ENCODE measurements at places on chromosomes 1 and 21.

- DNase-seq = peak; percentile 54
Observed at GRCh38 chr1:215835951-215836350, 268.8 kb downstream of the KCTD3 start.

DNA sequence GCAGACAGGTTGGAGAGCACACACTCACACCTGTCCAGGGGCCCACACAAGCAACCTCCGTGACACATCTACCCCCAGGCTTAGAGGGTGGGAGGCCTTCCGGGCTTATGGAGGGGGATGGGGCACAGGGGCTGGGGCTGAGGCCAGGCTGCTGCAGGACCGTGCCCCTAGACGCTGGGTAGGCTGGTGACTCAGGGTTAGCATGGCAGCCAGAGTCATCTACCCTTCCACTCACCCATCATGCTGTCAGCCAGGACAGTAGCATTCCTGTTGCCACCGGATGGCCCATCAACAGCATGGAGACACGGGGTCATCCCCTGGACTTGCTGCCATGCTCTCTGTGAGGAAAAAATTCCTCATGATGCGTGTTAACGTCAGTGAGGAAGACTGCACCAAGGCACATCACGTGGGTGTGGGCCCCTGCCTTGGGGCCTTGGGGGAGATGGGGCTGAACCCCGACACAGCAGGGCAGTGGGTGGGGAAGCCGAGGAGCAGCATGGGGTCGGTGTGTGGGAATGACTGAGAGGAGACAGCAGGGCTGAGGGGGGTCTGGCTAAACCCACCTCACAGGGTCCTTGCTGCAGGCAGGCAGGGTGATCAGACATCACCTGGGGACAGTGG is 52.8 kb downstream of the WNT9A start:
- no peak for DNase-seq

DNA sequence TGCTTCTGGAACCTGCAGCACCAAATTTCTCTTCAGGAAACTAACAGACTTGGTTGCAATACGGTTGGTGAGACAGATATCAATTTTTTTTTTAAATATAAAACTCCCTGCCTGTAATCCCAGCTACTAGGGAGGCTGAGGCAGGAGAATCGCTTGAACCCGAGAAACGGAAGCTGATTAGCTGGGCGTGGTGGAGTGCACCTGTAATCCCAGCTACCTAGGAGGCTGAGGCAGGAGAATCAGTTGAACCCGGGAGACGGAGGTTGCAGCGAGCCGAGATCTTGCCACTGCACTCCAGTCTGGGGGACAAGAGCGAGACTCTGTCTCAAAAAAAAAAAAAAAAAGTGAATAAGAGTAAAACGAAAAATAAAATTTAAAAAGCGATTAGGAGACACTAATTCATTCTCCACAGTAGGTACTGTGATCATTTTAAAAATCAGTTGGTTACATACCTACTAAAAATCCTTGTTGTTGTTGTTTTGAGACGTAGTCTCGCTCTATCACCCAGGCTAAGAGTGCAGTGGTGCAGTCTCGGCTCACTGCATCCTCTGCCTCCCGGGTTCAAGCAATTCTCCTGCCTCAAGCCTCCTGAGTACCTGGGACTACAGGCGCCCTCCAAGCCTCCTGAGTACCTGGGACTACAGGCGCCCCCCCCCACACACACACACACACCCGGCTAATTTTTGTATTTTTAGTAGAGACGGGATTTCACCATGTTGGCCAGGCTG is 796 bp upstream of the RBM8A start:
- DNase-seq = no peak

DNA sequence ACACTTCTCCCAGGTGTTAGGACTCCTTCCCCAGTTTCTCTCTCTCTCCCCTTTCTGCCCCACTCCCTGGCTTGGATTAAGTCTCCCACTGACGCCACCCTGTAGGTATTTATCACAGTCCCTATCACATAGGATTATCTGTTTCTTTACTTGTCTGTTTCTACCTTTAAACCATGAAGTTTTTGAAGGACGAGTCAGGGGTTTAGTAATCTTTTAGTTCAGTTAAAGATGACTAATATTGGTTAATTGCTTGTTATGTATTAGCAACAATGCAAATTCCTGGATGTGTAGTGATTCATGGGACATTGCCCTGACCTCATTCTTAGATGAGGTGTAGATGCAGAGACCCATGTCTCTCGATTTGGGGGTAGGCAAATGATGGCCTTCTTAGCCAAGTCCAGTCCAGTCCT is 6.4 kb downstream of the LAMC1 start:
- DNase-seq = peak; percentile 34

- DNase-seq = no peak
Observed at GRCh38 chr1:2443277-2444137, 31.1 kb upstream of the PEX10 start.

- no peak for DNase-seq
Observed at GRCh38 chr1:60279798-60280197, 206.2 kb upstream of the C1orf87 start.

DNA sequence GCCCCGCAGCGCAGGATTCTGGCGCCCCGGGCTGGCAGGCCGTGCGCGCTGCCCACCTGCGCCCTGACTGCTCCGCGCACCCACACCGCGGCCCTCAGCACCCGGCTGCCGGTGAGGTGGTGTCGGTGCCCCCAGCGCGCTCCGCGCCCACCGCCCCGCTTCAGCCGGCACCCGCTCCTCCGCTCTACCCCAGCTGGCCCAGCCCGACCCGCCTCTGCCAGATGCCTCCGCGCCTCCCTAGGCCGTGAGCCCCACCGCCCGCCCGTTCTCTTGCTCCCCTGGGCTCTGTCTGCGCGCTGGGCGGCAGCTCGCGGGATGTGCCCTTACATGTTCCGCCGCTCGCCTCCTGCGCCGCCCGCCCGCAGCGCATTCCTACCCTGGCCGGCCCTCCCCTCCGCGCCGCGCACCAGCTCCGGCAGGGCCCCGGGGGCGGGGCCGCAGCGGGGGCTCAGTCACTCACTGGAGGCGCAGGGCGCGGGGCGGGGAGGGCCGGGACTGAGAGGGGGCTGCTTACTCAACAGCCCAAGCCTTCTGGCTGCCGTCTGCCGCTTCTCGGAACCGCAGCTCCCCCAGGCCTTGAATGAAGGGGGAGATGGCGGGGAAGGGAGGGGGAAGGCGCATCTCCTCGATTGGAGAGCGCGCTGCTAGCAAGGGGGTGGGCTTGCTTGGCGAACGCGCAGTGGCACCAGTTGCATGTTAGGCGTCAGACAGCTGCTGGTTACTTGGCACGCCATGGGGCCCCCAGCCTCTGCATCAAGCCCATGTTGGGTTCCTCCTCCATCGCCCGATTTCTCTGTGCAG is at the start of gene PHLDA3:
Gene PHLDA3, minus strand, starts transcription at position 345 of the 801 bp plus-strand sequence. CDS start 402 bp downstream, outside the sequence.
- DNase-seq = peak; percentile 91

DNA sequence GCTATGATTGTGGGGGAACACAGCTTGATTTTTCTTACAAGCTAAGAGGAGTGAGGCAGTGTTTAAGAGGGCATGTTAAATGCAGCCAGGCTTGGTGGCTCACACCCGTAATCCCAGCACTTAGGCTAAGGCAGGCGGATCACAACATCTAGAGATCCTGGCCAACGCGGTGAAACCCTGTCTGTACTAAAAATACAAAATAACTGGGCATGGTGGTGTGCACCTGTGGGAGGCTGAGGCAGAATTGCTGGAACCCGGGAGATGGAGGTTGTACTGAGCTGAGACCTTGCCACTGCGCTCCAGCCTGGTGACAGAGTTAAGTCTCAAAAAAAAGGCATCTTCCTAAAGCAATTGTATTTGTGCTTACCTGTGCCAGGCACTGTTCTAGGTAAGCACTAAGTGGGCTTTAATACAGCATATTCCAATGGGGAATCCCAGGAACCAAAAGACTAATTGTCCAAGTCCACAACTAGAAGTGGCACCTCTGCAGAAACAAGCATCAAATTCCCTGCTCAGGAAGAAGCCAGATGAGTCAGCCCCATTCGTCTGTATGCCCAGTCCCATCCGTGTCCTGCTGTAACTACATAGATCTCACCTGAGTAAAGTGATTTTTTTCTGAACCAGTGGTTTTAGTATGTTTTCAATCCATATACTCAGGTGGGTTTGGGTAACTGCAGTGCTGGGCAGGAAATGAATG is 4.6 kb downstream of the RCC1 start:
- DNase-seq = no peak

GRCh38 chr1:20867847-20868246 is 80.7 kb upstream of the HP1BP3 start:
- peak; percentile 36 for DNase-seq

DNA sequence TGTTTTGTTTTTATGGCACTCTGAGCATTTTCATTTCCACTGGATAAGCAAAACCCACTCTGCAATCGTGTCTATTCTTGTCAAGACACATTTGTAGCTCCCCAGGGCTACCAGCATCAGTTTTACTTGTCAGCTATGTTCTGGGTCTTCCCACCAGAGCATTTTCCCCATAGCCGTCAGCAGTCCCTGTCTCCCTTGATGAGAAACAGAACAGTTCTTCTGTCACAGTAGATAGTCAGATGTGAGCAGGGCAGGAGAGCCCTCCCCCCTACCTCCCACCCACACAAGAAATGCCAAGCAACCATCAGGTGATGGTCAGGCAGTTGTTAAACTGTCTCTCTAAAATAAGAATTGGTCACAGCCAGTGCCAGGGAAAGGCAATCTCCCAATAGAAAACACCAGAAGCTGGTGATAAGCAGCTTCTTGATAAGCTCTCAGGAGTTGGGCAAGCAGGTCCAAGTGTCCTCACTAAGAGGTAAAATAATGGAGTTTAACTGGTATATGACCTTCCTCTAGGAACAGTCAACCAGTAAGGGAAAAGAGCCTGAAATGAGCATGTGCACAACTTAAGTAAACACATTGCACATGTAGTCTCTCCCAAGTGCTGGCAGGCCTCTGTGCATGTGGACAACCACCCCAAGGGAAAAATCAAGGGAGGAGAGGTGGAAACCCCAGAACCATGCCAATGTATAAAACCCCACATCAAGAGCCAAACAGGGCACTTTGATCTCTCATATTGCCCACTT is 208.2 kb downstream of the S1PR1 start:
- no peak for DNase-seq

DNA sequence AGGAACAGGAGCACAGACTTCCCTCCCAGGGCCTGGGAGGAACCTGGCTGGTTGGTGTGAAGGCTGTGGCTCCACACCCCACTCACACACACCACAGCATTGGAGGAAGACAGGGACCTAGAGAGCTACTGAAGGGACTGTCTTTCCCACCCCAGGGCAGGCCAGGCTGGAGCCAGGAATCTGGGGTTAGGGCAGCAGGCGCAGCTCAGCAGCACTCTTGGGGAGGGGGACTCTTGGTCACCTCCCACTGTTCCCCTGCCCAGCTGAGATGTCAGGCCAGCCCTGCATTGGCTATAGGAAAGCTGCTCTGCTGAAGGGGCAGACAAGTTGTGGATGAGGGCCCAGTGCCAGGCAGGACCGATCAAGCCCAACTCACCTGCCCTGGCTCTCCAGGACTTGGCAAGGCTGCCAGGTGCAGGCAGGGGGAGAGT is 1.6 kb upstream of the PLEKHA6 start:
- no peak for DNase-seq

GRCh38 chr1:17121881-17122280 is 2.6 kb upstream of the PADI2 start:
- DNase-seq = no peak

DNA sequence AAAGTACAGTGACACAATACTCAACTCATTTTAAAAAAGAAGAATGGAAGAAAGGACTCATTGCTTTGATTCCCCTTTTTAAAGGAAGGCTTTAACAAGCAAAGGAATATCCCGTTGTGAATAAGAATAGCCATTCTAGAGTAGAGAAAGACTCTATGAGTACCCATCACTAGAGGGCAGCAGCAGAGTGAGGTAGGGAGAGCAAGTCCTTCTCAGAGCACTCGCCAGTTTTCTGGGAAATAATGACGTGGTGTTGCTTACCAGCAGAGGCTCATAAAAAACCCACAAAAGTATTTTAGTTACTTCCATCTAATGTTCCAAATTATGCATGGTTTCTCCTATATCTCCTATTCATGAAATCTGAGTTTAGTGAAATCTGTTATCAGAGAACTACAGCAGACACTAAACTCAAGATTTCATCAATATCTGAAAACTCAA is 74.6 kb downstream of the USP24 start:
- peak; percentile 92 for DNase-seq

DNA sequence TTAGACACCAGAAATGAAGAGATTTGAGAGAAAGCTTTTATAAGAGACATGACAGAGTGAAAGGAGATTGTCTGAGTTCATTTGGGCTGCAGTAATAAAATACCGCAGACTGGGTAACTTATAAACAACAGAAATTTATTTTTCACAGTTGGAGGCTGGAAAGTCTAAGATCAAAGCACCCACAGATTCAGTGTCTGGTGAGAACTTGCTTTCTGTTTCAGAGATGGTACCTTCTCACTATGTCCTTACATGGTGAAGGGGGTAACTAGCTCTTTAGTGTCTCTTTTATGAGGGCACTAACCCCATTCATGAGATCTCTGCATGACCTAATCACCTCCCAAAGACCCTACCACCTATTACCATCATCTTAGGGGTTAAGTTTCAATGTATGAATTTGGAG is 30.9 kb upstream of the FCRL4 start:
- DNase-seq = no peak

DNA sequence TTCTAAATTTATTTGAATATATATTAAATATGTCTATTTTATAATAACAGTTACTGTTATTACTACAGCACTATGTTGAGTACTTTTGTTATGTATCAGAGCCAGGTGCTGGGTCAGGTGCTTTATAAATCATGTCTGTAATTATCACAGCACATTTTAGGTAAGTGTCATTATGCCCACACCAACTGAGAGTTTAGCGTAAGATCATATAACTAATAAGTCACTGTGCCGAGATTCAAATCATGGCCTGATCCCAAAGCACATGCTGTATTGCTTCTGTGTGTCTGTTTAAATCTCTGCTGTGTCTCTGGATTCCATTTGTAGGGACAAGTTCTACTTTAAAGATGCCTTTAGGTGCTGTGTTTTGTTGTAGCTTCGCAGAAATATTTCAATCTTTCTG is 1.9 kb downstream of the GPSM2 start:
- DNase-seq = no peak

DNA sequence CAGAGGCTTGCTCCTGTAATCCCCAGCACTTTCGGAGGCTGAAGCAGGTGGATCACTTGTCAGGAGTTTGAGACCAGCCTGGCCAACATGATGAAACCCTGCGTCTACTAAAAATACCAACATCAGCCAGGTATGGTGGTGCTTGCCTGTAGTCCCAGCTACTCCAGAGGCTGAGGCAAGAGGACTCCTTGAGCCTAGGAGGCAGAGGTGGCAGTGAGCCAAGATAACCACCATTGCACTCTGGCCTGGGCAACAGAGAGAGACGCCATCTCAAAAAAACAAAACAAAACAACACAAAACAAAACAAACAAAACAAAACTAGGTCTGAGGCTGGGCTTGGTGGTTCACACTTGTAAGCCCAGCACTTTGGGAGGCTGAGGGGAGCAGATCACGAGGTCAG is 38.7 kb upstream of the RAP1GAP start:
- DNase-seq = no peak
